ENCODE measurements at places on chromosomes 7 and 10.

GRCh38 chr10:48452879-48453412 lies 146.5 kb downstream of the MAPK8 start:
- DNase-seq = no peak

GRCh38 chr7:91355695-91356435 lies 91.6 kb downstream of the FZD1 start:
- DNase-seq = no peak

DNA sequence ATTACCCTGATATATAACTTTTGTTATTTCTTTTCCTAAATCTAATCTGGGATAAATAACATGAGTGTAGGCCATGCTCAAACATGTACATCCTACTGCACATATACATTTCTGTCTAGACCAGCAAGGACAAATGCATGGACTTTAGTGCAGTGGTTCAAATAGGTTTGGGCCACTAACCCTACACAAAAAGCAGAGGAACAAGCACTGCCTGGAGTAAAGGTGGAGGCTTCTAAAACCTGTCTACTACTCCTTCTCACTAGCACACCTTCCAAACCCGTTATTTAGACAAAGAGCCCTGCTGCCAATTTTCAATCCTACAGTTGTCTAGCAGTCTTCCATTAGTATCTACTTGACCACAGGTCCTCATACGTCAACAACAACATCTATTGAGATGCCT lies 34.8 kb downstream of the SGCE start:
- no peak for DNase-seq

- DNase-seq = no peak
Observed at GRCh38 chr10:75935650-75936400, 504.4 kb downstream of the LRMDA start.

- no peak for DNase-seq
Observed at GRCh38 chr10:12597788-12598765, 248.7 kb downstream of the CAMK1D start.

- DNase-seq = no peak
Observed at GRCh38 chr7:142712617-142712957, 36.7 kb upstream of the PRSS1 start.

GRCh38 chr7:37048674-37049073 lies 324.4 kb upstream of the AOAH start:
- no peak for DNase-seq

DNA sequence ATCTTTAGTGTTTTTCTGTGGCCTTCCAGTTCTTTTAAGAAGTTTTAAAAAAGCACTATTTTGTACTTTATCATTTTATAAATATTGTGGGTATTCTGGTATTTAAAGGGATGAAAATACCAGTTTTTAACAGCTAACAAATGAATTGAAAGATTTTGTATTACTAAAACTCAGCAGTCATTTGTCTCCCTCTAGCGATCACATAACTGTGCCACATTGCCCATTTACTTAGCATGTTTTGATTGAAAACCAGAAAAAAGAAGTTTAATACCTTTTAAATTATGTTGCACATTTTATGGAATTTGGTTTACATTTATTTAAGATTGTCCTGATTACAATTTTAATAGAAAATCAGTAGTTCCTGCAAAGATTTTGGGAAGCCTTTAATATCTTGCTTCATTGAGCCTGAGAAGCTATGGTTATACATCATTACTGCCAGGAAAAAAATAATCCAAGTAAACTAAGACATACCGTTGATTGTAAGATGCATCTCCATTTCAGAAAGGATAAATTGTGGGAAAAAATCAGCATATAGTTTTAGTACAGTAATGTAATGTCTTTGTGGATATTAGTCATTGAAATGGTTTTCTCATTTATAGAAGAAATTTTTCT lies 34.9 kb downstream of the TAX1BP1 start:
- DNase-seq = no peak

- no peak for DNase-seq
Observed at GRCh38 chr7:51234609-51235308, 81.8 kb downstream of the COBL start.

DNA sequence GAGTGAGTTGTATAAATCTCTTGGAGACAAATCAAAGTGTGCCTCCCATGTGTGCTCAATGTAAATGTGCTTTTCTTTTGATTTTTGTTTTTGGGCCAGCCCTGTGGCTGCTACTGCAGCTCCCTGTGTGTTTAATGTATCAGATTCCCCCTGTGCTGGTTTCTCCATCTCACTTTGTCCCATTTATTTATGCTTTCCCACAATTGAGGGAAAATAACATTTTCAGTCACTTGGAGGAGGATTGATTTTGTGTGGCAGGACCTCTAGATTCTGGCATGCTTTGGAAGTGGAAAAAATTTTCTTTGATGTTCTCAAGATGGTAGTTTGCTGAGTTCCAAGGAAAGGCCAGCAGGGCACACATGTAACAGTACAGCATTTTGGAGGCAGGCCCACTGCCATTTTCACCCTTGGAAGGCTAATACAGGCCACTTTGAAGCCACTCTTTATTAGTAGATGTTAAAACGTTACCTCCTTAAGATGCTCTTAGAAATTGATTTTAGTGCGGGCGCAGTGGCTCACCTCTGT lies 323.6 kb downstream of the BICC1 start:
- DNase-seq = no peak

DNA sequence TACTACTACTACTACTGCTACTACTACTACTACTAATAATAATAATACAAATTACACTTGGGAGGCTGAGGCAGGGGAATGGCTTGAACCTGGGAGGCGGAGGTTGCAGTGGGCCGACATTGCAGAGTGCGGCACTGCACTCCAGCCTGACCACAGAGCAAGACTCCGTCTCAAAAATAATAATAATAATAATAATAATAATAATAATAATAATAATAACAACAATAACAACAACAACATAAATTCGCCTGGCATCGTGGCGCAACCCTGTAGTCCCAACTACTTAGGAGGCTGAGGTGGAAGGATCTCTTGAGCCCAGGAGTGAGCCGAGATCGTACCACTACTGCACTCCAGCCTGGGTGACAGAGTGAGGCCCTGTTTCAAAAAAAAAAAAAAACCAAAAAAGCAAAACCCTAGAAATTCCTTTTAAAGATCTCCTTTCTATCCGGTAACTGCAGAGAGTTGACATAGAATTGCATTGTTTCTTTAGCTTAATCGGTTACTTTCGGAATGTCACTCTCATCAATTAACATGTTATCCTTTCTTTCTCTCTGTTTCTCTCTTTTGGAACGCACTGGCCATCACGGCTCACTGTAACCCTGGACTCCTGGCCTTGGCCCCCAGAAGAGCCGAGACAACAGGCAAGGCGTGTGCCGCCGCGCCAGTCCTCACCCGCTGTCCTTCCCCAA lies 972 bp downstream of the PHYH start:
- no peak for DNase-seq

DNA sequence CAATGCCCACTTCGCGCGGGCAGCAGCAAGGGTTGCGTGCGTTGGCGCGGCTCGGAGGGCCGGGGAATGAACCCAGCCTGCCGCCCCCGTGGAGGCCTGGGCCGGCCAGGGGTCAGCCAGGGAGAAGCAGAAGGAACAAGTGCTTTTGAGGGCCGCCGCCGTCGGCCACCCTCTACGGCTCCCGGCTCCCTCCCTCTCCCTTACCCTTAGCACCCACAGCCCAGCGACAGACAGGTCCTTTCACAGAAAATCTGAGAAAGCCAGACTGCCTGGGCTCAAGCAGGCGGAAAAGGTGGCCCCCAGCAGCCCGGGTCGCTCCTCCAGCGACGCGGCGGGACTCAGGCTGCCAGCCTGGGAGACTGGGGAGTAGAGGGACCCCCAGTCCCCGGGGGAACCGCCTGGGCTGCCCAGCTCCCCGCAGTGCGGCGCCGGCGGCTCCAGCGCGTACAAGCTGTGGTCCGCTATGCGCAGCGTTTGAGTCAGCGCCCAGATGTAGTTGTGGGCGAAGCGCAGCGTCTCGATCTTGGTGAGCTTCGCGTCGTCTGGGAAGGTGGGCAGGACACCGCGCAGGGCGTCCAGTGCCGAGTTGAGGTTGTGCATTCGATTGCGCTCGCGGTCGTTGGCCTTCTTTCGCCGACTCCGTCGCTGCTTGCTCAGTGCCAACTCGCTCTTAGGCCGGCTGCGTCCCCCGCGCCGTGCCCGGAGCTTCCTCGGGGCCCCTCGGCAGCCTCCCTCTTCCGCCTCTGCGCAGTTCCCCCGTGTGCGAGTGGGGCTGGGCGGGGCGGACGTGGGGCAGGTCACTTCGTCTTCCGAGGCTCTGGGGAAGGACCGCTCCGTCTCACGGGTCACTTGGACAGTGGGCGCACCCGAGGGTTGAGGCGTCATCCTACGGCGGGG lies 815 bp downstream of the NEUROG3 start:
- no peak for DNase-seq

- DNase-seq = no peak
Observed at GRCh38 chr10:105993609-105994008, 1170.9 kb downstream of the SORCS1 start.

- no peak for DNase-seq
Observed at GRCh38 chr7:27151341-27151930, 947 bp downstream of the HOXA3 start.

GRCh38 chr7:30162622-30163124 lies 27.9 kb downstream of the MTURN start:
- no peak for DNase-seq

- no peak for DNase-seq
Observed at GRCh38 chr10:84176351-84176750, 2.8 kb downstream of the GPR15LG start.

DNA sequence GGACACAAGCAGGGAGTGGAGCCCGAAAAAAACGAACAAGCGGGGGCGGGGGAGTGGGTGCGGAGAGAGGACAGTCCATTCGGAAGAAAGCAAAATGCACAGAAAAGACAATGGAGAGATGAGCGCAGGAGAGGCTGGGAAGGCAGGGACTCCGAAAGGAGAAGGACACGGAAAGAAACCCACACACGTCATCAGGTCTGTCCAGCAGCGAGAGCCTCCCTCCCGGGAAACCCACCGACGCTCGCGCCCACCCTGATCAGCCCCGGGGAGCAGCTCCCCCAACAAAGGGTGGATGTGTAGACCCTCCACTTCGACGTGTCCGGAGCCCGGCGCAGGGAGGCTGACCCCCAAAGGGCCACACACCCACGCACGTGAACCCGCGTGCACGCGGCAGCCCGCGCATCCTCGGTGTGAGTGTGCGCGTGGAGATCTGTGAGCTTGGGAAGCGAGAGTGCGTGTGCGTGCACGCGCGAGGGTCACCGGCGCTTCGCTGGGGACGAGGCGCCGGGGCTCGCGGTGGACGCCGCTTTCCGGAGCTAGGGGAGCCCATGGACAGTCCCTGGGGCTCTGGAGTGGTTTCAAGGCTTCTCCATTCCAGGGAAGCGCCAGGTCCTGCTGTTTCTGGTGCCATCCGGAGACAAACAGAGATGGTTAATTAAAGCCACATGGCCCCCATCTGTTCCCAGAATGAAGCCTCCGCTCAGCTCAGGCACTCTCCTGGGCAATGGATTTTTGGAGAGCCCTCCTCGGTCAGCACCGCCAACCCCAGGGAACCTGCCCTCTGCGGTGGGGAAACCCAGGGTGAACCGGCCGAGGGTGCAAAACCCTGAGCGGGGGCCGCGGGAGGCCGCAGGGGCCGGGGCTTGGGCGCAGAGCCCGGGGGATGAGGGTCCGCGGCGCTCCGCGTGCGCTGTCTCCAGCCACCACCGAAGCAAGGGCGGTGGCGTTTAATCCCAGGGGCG lies 916 bp downstream of the LAMB1 start:
- DNase-seq = no peak

DNA sequence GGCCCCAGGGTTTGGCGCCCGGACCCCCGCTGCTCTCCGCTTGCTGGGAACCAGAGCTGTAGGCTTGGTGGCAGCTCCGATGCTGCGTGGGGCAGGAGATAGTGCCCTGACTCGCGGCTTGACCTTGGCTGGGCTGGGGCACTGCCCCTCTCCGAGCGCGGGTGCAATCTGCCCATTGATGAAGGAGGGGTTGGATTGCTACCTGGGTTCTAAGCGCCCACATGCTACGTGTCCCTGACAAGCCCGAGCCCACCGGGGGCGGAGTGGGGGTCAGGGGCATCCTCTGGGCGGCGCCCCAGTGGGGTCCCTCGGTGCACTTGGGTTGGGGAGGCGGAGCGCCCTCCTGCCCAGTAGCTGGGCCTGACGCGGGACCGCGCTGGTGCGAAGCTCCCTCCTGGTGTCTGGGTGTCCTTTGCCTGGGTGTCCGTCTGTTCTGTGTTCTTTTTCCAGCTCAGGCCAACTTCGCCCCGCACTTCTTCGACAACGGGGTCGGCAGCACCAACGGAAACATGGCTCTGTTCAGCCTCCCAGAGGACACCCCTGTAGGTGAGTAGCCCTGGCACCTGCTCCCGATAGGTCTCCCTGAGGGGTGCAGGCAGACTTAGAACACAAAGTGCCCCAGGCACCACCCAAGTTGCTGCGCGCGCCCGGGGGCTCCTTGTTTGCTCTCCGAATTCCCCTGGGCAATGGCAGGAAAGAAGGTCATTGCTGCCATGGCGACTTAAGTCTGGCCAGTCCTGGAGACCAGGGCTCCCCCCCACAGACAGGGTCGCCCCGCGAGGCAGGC lies 900 bp downstream of the CDHR1 start:
- DNase-seq = no peak

GRCh38 chr7:153638821-153639435 lies 413.3 kb upstream of the DPP6 start:
- no peak for DNase-seq

DNA sequence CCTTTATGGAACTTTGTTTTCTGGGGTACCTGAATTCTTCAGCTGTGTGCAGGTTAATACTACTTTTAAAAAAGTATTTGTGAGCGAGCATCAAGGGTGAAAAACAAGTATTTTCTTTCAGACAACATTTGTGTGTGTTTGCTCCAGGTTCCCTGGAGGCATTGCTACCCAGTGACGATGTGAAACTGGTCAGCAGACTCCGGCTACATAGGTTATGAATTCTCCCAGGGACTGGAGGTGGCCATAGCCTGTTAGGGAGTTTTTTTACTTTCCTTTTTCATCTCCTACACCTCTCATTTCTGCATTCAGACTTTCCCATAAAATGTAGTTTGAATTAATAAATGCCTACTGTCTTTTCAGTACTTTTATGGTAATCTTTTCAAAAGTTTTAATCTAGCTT lies 7.6 kb downstream of the AKR1D1 start:
- DNase-seq = no peak

DNA sequence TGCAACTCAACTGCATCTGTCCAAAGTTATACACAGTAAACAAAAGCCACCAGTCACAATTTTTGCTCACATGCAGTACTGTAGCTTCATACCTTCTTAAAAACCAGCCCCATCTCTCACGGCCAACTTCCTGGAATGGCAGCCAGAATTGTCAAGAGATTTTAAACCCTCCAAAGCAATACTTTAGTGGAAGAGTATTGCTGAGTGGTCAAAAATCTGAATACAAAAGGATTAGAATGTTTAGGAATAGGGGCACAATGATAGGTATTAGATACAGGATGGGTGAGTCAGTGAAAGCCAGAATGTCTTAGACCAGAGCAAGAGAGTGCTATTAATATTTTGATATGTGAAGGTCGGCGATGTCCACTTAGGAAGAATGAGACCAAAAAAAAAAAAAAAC lies 193.9 kb downstream of the AGMO start:
- no peak for DNase-seq

DNA sequence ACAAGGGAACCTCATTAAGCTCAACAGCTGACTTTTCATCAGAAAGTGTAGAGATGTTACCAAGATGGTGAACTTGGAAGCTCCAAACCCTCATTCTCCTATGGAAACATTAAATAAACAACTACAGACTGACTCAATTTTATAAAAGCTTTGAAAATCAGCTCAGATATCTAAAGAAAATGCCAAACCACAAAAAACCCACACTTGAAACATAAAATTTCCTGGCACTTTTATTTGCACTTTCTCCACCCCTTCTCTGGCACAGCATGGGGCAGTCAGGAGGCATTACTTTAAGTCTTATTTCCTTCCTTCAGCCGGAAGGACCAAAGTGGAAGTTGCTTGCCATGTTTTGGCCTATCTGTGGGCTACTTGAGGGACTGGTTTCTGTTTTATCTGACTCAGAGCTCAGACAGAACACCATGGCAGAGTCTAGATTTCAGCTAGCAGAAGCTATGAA lies 114.7 kb downstream of the ODAD2 start:
- DNase-seq = no peak

All from stimulated activated CD4-positive, alpha-beta T cell treated with anti-CD3 and anti-CD28 coated beads, Interleukin-1b, Interleukin-23, amount 100 ng/mL, for 1 hour (primary cell).